ENCODE measurements at places on chromosomes 4 and X.

DNA sequence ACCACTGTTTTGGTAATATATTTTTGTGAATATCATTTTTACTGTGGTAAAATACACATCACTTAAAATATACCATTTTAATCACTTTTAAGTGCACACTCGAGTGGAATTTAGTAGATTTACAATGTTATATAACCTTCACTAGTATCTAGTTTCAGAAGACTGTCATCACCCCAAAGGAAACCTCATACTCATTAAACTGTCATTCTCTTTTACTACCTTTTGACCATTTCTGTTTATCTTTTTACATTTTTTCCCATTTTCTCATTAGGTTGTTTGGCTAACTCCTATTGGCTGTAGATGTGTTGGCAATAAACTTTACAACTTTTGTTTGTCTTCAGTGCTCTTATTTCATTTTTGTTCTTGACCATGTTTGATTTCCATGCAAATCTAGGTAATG is 1168.3 kb upstream of the PCDH7 start:
- no peak for DNase-seq

GRCh38 chrX:21747558-21747957 is 10.4 kb downstream of the SMPX start:
- DNase-seq: no peak

DNA sequence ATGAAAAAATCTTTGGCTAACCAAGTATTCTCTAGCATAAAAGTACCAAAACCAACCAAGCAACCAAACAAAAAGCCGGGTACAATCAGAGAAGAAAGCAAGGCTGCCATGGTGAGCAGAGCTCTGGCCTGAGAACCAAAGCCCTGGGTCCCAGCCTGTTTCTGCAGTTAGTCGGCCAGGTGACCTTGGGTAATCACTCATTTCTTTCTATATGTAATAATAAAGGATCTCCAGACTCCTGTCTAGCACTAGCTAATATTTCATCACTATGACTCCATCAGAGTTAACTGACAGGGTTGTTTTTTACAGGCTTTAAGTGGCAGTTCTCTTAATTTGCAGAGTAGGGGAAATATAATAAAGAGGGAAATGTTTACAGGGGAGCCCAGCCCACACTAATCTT is 34.0 kb upstream of the RASGEF1B start:
- DNase-seq: no peak

DNA sequence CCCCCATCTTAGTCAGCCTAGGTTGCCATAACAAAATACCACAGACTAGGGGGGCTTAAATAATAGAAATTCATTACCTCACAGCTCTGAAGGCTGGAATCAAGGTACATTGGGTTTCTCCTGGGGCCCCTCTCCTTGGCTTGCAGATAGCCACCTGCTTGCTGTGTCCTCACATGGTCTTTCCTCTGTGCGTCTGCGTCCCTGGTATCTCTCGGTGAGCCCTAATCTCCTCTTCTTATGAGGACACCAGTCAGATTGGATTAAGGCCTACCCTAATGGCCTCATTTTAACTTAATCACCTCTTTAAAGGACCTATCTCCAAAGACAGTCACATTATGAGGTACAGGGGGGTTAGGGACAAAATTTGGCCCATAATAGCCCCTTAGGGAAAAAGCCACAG is 98.0 kb downstream of the SH3KBP1 start:
- DNase-seq: no peak

DNA sequence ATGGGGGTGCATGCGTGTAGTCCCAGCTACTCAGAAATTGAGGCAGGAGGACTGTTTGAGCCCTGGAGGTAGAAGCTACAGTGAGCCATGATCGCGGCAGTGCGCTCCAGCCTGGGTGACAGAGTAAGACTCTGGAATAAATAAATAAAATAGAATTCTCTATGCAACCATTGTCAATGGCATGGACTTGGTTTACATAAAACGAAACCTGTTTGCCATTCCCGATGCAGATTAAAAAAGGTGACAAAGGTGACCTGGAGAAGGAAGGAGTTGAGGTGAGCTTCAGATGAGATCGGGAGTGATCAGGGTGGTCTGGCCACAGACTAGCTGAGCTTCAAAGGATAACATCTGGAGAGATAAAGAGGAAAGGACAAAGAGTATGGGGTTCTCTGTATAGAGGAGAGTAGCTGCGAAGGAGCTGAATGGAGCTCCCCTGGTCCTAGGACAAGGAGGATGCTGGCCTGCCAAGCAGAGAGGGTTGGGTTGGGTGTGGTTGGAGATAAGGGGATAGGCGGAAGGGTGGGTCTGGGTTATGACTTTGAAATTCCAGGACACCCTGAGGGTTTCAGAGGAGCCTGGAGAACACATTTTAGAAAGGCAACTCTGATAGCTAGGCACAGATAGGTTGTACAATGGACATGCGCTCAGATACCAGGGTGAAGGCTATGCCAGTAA is 98.6 kb downstream of the RBM47 start:
- no peak for DNase-seq

GRCh38 chr4:54054501-54054900 is 9.9 kb downstream of the CHIC2 start:
- no peak for DNase-seq

DNA sequence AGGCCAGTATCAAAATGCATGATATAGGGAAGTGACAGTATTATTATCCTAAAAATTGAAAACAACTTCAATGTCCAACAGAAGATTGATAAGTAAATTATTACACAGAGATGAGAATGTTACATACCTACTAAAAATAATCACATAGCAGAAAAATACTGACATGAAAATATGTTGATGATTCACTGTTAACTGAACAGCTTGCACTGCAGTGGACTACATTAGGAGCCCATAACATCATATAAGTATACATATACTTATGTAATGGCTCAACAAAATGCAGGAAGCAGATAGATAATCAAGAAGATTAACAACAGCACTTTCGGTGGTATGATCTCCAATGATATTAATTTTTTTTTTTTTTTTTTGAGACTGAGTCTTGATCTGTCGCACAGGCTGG is 7.1 kb downstream of the CLOCK start:
- no peak for DNase-seq

DNA sequence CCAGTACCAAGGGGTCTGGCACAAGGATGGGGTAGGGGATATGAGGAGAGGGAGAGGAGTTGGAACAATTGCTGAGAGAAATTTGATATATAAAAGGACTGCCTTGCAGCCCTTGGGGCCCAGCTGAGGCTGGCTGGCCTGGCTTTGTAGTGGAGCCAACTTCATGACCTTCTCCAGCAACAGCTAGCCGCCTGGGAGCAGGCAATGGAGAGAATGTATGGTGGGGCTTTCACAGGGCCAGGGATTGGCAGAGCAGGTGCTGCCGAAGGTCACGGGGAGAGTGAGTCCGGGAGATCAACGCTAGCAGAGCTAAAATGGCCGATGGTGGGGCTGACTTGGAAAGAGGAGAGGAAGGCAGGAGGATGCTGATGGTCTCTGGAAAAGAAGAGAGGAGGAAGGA is 120.4 kb upstream of the SMIM10 start:
- DNase-seq: no peak

- DNase-seq: no peak
Observed at GRCh38 chr4:78763251-78763650, 12.9 kb upstream of the BMP2K start.

DNA sequence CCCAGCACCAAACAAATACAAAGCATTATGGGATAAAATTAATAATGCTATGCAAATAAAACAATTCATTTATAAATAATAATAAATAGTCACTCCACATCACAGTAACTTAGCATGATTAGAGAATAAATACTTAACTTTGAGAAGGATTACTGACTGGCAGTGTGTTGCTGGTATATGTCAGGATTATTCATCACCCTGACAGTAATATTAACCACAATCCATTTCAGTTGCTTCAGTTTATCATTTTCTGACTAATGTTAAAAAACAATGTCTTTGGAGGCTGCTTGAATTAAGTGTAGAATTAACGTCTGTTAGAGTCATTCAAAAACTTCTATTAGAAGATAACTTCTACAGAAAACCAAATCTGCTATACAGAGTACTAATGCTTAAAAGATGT is 124.1 kb upstream of the MAB21L2 start:
- no peak for DNase-seq

Data from HCT116 (cell line).